Stimulated activated CD4-positive, alpha-beta T cell treated with anti-CD3 and anti-CD28 coated beads, TNF-alpha, amount 100 ng/mL, for 1 hour (primary cell): ENCODE measurements at places on chromosomes 1 and 21.

- no peak for DNase-seq
These were observed 4.5 kb upstream of the ANKRD13C start for GRCh38 chr1:70358921-70359564.

- no peak for DNase-seq
These were observed 180.8 kb downstream of the NPHP4 start for GRCh38 chr1:5811419-5811818.

GRCh38 chr1:160103658-160104408, 5.4 kb upstream of the IGSF8 start:
- DNase-seq, result no peak

DNA sequence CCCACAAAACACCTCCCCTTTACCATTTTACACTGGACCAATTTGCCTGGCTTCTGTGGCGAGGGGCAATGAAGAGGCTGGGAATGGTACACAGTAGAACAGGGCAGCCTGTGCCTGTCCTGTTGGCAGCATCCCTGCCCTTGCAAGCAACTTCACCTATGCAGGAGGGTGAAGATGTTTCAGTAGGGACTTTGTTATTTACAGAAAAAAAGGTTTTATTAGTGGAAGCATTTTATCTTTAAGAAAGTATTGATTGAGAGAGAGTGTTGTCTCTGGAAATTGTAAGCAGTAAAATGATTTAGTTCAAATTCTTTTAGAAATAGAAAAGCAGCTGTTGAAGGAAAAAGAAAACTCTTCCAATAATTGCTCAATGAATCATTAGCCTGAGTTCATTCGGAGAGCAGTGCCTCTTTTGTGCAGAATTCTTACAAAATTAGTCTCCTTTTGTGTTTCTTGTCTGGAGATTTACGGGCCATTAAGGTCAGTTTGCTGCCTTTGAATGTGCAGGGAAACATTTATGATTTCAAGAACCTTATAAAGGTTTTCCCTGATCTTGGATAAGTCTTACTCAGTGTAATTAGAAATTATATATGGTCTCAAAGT, 49.1 kb downstream of the HHAT start:
- DNase-seq, result no peak

DNA sequence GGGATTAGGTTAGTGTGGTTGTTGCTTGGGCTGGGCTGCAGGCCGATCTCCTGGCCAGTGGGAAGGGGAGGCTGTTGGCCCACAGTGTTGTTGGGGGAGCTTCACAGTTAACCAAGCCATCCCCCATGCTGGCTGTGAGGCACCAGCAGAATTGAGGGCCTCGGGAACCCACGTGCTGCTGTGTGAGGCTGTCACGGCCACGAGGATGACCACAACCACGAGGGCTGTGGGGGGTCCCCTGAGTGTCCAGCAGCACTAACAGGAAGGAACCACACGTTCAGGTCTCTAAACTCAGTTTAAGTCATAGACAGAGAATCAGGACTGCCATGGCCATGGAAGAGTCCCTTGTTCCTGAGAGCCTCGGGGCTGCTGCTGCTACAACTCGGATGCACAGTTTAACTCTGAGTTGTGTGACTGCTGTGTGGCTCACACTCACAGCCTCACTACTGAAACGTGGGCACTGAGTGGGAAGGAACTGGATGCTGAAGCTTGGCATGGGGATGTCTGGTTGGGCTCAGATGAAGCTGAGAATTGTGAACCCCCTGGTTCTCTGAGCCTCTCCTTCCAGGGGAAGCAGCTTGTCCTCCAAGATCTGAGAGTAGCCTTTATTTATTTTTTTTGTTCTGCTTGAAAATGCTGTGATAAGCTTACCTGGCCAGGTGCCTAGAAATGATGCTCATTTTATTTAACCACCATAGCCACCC, 4.8 kb upstream of the MMEL1 start:
- no peak for DNase-seq

- DNase-seq, result no peak
These were observed 12.0 kb downstream of the PROK1 start for GRCh38 chr1:110462964-110463363.
